Germinal center (tissue), 1 donor: ENCODE measurements at places on chromosomes 7 and 10.

GRCh38 chr10:87706731-87707130 lies 47.1 kb downstream of the PAPSS2 start:
- no peak for DNase-seq

- DNase-seq: peak; percentile 10
These were observed 397.2 kb upstream of the NPVF start for GRCh38 chr7:25625306-25625992.

DNA sequence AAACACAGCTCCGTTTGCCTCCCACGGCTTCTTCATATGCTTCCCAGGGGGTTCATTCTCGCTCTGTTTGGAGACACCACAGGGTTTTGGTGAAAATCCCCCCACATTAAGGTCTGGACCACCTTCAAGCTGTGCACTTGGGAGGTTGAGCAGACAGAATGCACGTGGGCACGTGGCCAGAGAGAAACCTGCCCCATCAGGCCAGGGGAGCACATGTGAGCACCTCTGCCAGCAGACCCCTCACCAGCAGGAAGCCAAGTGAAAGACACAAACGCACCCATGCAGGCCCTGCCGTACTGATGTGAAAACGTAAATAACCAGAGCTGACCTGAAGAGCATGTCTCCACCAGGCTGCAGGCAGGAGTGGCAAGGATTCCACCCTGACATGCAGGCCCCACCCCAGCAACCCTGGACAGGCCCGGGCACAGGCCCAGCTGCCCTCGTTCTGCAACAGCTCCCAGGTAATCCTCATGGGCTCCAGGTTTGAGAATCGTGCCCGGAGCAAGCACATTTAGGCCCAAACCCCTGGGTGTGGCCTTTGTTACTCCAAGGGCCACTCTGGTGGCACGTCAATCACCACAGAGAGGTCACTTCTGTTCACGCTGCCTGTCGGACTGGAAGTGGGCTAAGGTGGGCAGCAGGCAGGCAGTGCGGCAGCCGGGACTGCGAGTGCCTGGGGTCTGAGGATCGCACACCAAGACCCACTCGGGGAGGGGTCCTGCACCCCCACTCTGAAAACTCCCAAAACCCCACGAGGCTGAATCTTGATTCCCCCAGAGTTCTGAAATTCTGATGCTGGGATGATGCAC lies 184.4 kb downstream of the PTPRN2 start:
- no peak for DNase-seq

DNA sequence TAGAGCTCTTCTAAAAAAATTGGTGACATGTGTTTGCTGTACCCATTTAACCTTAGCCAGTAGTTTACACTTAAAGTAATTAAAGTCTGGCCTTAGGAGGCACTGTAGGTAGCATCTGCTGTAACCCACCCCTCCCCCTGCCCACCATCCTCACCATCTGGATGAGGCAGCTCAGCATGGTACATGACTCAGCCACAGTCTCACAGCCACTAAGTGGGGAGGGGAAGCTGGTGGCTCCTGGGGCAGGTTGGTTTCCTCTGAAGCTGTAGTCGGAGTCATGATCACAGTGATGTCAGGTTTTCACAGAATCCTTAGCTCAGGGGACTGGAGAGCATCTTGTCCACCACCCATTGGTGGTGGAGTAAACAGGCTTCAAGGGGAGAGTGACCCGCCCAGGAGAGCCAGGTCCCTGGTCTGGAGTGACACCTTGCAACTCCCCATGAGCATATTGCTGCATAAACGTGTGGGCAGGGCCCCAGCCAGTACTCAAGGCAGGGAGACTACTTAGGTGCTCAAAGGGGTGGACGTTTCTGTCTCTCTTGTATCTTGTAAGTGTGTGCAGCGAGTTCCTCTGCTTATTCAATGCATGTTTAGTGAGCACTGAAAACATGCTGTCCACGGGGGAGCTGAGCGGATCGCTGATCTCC lies 125.9 kb downstream of the GRK5 start:
- no peak for DNase-seq

- no peak for DNase-seq
These were observed 175.9 kb downstream of the BAMBI start for GRCh38 chr10:28853195-28853594.

- DNase-seq: no peak
These were observed 146.9 kb downstream of the KCNMA1 start for GRCh38 chr10:77490534-77491314.

DNA sequence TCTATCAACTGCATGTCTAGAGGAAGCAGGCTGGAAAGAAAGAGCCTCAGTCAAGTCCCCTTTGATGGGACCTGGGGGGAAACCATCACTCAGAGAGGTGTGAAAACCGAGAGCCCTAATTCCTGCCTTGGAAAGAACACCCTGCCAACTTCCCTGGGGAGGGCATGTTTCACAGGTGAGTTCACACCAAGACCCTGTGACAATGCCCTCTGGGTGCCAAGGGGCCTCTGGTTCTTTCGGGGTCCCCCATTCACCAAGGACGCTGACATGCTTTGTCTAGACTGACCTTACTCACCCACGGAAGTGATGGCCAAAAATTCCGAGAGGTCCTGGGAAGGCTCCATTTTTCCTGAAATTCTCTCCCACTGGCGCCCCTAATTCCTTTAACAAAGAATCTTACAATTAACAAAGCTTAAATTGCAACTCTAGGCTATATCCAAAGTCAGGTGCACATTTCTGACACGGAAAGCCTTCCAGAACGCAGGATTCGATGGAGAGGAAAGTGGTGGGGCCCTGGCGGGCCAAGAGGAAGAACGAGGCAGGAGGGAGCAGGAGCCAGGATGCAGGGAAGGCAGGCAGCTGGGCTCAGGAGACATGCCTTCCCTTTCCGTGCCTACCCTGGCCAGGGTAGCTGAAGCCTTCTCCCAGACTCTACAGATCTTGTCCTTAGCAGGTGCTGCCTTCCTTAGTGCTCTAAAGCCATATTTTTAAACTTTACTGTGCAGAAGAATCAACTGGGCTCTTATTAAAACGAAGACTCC lies 23.7 kb downstream of the VSTM4 start:
- no peak for DNase-seq

- DNase-seq: no peak
These were observed 16.1 kb downstream of the CALML3 start for GRCh38 chr10:5540891-5541290.

- no peak for DNase-seq
These were observed 15.1 kb upstream of the GPR15LG start for GRCh38 chr10:84158550-84158949.

DNA sequence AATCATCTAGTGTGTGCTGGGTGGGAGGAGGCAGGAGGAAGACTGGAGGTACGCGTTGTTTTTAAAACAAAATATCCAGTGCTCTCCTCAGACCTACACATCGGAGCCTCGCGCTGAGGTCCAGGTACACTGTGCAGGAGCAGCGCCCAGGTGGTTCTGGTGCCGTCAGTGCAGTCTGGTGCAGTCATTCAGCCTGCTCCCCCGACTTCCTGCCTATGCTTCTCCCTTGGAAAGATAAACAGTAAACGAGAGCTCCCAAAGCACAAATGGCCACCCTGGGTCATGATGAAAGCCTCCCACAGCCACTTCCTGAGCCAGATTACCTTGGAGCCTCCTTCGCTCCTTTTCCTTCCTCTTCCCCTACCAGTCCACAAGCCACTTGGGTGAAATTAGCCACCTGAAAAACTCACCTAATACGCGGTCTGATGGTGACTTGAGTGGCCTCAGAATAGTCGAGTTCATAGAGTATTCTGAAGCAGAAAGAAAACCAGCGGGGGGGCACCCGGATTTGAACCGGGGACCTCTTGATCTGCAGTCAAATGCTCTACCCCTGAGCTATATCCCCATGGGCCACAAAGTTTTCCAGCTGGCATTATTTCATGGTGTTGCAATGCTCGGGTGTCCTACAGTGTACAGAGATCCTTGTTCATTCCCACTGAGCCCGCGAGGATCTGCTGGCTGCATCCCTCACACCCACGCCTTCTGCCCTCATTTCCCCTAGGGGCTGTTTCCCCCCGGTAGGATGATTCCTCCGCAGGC lies 82.5 kb downstream of the ZNF467 start:
- DNase-seq: no peak

DNA sequence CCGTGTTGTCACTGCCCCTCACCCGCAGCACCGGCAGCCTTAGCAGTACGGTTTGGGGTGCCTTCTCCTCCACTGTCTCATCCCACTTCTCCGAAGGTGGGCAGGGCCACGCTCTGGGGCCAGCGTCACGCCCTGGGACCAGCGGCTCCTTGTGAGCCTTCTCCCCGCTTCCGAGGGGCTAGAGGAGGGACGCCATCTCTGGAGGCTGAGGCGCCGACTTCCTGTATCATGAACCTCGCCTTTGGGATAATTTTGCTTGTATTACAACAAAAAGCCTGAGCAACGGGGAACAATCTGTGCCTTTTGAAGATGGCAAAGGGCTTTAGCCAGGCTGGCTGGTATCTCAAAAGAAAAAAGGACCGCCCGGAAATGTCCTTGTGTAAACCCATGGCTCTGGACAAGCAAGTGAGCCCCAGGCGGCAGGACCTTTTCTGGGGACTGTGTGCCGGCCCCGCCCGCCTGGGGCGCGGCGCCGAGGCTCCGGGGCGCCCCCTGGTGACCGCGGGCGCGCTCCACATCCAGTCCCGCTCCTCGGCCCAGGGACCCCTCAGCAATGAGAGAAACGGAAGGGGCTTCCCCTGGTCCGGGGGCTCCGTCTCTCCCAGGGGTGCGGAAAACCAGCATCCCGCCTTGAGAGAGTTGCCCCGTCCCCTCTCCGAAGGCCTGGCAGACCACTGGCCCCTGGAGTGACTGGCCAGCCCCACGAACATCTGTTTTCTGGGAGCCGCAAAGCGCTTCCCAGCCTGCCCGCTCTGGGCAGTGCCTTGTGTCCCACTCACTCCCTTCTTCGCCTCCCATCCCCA lies 3.8 kb downstream of the DEPP1 start:
- peak; percentile 81 for DNase-seq

GRCh38 chr10:33001908-33002492 lies 44.0 kb upstream of the ITGB1 start:
- no peak for DNase-seq

DNA sequence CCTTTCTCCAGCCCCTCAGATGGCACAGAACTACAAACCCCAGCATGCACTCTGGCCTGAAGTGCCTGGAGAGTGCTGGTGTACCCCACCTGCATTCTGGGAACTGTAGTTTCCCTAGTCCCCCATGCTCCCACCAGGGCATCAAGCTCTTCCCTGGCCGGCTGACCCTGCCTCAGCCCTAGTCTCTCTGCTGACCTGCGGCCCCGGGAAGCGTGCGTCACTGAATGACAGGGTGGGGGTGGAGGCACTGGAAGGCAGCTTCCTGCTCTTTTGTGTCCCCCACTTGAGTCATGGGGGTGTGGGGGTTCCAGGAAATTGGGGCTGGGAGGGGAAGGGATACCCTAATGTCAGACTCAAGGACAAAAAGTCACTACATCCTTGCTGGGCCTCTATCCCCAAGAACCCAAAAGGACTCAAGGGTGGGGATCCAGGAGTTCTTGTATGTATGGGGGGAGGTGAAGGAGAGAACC lies 2.1 kb downstream of the NOS3 start:
- no peak for DNase-seq

- DNase-seq: no peak
These were observed 162.9 kb downstream of the ARL5B start for GRCh38 chr10:18822156-18822555.

- no peak for DNase-seq
These were observed 102.3 kb downstream of the SLC25A13 start for GRCh38 chr7:96219378-96220130.

- no peak for DNase-seq
These were observed 6.7 kb downstream of the ZCCHC24 start for GRCh38 chr10:79438699-79439085.

- no peak for DNase-seq
These were observed 250.5 kb downstream of the SDK1 start for GRCh38 chr7:3551536-3551935.

- DNase-seq: no peak
These were observed 233.2 kb upstream of the PPP2R2D start for GRCh38 chr10:131667561-131667960.

GRCh38 chr7:27933671-27934565 lies 194.0 kb downstream of the TAX1BP1 start:
- no peak for DNase-seq

DNA sequence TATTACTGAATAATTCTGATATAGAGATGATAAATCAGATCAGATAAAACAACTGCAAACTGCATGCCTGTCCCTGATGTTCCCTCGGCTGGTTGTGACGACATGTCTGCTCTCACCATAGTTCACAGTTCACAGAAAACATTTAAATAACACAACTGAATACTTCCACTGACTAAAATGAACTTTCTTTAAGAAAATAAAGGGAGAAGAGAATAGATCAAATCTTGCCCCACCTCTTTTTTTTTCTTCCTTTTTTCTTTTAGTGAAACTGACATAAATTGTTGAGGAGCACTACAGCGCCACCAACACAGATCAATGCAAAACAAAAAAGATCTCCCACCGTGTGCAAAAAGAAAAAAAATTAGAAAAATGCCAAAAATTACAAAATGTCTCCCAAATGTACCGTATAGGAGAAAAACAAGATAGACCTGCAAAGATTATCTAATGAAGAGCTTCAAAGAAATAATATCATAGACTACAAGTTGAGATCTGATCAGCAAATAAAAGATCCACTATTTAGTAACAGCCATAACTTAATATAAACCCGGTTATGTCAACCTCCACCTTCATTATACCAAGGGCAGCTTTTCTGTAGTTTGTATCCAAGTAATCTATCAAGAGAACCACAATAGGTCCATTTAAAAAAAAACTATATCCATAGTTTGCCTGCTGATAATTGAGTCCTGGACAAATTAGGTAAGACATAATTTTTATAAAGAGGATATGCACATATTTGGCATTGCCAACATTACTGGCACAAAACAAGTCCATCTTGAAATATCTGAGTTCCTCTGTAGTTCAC lies 30.7 kb upstream of the EPC1 start:
- DNase-seq: peak; percentile 41

- no peak for DNase-seq
These were observed 104.1 kb upstream of the KCNMA1 start for GRCh38 chr10:77741746-77742145.

- no peak for DNase-seq
These were observed 256.0 kb upstream of the TCERG1L start for GRCh38 chr10:131567279-131568162.

- peak; percentile 8 for DNase-seq
These were observed 729.9 kb downstream of the ZWINT start for GRCh38 chr10:55631071-55631654.

GRCh38 chr10:97689559-97690020 lies 2.5 kb upstream of the AVPI1 start:
- no peak for DNase-seq

GRCh38 chr7:152553671-152554317 lies 118.0 kb upstream of the KMT2C start:
- DNase-seq: no peak

DNA sequence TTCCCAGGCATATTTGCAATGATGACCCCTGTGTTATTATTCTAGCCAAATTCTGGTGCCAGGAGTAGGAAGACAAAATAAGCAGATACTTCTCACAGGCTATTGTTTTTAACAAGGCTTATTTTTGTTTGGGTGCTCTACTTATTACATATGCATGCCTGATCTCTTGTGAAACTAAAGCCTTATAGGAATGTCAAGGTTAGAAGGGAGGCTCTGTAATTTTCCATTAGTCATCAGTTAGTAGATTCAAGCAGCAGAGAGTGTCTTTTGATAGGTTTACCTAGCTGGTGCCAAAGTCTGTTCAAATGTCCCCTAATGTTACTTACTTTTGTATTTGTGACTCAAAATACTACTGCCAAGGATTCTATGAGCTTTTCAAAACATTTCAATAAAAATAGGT lies 11.7 kb upstream of the TMEM106B start:
- DNase-seq: no peak

GRCh38 chr7:129047761-129048160 lies 7.2 kb downstream of the TNPO3 start:
- DNase-seq: no peak
